ENCODE measurements at places on chromosomes 3 and 15.

DNA sequence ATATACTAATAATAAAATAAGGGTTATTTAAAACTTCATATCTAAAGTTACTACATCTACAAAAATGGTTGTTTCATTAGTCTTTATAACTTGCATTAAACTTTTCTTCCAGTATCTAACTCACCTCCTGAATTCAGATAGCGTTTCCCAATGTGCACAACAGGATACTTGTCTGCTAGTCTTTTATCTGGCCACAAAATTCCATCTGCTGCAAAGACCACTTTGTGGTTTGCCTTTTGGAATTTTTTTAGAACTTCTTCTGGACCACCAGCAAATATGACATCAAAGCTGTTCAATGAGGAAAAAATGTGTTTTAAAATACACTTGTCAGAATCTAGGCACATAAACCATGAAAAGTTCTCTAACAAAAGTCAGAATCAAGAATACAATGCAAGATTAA is 50.8 kb downstream of the PLOD2 start:
- no peak for DNase-seq

DNA sequence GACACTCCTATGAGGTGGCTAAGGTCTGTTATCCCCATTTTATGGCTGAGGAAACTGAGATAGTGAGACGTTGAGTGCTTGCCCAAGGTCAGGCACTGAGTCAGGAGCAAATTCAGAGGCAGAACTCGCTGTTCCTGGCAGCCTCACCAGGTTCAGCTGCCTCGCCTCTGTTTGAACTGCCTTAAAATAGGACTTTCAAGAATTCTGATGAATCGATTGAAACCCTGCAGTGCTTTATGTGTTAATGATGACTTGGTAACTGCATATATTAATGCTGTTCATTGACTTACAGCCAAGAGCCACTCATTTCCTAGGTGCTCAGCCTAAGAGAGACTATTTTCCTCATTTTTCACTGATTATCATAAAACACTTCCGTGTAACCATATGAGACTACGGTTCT is 79.5 kb upstream of the BHLHE40 start:
- no peak for DNase-seq

DNA sequence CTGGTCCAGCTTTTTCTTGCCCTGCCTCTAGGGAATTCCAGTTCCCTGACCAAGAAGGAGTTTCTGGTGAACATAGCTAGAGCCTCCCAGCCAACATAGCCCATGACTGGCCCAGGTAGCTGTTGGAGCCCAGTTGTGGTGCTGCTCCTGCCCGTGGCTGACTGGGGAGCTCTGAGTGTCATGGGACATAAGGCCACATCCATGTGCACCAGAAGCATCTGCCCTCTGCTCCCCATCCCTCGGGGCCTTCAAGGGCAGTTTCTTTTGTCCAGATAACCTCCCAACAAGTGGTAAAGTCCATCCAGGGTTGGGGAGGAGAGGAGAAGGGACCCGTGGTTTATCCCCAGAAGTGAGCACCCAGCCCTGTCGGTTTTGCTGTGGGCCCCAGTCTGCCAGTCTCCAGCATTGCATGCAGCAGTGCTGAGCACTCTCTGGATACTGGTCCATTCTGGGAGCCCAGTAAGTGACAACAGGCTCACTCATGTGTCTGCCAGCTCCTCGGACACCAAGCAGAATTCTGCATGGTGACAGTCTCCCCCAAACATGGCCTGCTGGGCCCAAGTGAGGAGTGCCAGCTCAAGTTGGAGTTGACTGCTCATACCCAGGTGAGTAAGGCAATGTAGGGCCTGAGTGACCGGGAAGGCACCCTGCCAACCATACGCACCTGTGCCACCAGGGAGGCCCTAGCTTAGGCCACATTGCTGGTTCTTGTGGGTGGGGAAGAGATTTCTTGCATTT is 28.8 kb downstream of the ACAA1 start:
- DNase-seq = no peak

DNA sequence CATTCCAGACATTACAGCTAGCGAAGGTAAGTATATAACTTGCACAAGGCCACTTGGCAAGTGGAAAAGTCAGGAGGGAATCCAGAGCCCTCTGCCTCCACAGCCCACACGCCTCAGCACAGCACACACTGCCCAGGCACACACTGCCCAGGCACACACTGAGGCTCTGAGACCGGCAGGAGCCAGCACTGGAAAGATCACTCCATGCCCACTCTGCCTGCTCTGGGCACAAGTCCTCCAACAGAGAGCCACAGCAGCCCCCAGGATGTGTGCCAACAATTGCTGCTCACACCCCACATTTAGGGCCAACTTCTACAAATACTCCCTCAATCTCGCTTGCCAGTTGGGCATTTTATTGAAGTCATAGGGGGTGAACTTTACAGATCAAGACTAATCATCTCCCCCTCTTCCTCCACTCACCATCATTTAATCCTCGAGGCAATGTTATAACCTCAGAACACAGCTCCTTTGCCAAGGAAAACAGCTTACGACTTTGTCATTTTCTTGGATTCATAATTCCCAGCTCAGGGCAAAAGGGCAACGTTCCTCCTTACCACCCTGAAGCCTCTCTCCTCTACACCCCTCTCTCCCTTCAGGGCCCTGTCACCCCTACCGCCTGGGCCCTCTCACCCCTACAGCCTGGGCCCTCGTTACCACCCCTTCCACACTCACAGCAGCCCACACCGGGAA is 53.0 kb upstream of the TPM1 start:
- no peak for DNase-seq

GRCh38 chr3:37210230-37210629 is 35.8 kb upstream of the LRRFIP2 start:
- no peak for DNase-seq

GRCh38 chr3:195163719-195164572 is 107.0 kb downstream of the XXYLT1 start:
- no peak for DNase-seq

DNA sequence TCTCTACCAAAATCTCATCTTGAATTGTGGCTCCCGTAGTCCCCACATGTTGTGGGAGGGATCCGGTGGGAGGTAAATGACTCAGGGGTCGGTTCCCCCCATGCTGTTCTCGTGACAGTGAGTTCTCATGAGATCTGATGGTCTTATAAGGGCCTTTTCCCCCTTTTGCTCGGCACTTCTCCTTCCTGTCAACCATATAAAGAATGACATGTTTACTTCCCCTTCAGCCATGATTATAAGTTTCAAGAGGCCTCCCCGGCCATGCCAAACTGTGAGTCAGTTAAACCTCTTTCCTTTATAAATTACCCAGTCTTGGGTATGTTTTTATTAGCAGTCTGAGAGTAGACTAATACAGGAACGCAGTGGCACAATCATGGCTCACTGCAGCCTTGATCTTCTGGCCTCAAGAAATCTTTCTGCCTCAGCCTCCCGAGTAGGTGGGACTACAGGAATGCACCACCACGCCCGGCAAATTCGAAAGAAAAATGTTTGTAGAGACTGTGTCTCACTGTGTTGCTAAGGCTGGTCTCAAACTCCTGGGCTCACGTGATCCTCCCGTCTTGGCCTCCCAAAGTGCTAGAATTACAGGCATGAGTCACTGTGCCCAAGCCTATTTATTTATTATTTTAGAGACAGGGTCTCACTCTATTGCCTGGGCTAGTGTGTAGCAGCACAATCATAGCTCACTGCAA is 101.0 kb downstream of the ATP10A start:
- DNase-seq = no peak

DNA sequence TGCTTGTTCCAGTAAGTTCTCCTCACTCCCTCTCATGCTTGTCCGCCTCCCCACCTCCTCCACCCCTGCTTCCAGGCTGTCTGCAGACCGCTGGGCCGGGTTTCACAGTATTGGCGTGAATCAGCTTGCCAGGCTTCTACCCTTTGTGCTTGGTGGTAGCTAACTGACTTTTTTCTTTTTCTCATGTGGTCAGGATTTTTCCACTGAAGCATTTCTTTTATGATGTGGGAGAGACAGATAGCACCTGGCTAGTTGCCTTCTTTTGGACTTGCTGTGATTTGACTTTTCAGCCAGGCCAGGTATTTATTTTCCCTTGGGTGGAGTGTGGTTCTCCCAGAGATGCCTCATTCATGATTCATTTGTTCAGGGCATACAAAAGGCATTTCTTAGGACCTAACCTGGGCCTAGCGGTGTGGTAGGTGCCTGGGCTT is 60.6 kb downstream of the ST6GAL1 start:
- no peak for DNase-seq

DNA sequence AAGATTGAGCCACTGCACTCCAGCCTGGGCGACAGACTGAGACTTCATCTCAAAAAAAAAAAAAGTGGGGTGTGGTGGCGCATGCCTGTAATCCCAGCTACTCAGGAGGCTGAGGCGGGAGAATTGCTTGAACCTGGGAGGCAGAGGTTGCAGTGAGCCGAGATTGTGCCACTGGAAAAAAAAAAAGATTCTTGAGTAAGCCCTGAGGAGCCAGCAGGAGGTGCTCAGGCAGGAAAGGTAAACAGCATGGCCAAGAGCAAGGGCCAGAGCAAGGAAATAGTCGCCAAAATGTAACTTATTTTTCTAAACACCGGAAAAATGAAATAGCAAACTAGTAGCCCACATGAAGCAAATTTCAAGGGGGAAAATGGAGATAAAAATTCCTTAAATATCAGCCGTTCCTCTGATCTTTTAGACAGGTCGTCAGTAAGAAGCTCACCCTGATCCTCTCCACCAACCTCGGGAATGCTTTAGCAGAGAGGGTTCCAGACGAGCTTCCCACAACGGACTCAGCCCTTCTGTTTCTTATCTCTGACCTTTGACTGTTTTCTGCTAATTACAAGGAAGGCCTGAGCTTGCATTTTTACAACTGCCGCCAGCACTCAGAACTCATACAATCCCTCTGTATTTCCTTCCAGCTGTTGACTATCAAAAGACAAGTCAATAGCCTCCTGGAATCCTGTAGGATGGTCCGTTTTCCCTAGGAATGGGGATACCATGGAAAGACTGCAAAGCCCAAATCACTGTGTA is 45.0 kb upstream of the AKAP13 start:
- DNase-seq = no peak

- no peak for DNase-seq
Measured at GRCh38 chr3:58384381-58385090, 49.1 kb downstream of the PDHB start.

DNA sequence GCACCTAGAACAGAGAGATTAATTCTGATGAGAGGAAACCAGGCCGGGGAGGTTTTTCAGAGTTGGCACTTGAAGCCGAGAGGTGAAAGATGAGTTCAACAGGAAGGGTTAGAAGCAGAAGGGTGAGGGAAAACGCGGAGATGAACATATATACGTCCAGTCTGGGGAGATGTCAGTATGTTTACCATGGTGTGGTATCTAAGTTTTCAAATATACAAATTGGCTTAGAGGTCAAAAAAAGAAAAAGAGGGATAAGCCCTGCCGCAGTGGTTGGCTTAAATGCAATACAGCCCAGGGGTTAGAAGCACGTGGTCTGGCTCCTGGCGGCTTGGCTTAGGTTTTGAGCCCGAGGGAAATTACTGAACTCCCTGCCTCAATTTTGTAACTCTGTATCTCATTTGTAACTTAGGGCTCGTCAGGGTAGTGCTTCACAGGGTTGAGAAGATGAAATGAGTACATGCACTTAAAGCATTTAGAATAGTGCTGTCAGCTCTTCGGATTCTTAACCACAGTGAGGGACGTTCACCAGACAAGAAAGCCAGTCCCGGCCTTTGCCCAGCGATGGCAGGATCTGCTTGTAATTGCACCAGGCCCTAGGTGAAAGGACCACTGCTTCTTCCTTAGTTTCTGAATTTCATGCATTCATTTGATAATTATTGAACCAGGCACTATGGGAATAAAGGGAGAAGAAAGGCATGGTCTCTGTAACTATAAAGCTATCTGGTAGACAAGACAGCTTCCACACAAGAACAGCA is 6.4 kb downstream of the HES1 start:
- DNase-seq = no peak

DNA sequence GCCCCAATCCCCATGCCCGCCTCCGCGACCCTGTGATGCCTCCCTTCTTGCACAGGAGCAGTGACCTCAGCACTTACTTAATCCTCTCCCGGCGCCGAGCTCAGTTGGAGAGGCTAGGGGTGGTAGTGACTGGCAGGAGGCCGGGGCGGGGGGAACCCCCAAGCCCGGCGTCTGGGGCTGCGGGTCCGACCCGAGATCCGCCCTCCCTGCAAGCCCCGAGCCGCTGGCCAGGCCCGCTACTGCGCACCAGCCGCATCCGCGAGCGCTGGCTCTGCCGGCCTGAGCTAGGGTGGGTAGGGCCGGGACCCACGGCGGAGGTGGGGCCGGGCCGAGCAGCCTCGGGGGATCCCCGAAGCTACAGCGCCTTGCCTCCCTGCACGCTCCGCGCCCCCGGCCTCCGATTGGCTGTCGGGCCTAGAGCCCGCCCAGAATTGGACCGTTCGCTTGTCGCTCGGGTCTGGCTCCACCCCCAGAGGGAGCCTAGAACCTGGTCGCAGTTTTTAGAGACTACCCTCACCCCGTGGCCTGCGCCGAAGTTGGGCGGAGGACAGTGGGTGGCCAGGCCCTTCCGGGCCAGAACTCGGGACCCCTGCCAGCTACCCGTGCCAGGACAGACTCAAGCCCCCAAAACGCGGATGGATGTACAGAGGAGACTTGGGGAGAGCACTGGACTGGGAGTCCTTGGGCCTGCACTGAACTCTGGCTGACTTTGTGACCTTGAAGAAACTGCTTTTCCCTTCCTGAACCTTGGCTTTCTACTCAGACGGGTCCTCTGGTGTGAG is at the start of gene C3orf18:
Gene C3orf18, minus strand, starts transcription at position 362 of the 782 bp plus-strand sequence. CDS start 2,048 bp downstream, outside the sequence.
- peak; percentile 92 for DNase-seq

- DNase-seq = no peak
Measured at GRCh38 chr15:99495430-99496301, 70.1 kb upstream of the MEF2A start.

GRCh38 chr3:16768014-16768413 is 116.7 kb upstream of the PLCL2 start:
- DNase-seq = no peak

- DNase-seq = no peak
Measured at GRCh38 chr3:55923207-55923606, 436.1 kb upstream of the WNT5A start.

GRCh38 chr3:122269045-122269444 is 56.0 kb upstream of the CSTA start:
- no peak for DNase-seq

DNA sequence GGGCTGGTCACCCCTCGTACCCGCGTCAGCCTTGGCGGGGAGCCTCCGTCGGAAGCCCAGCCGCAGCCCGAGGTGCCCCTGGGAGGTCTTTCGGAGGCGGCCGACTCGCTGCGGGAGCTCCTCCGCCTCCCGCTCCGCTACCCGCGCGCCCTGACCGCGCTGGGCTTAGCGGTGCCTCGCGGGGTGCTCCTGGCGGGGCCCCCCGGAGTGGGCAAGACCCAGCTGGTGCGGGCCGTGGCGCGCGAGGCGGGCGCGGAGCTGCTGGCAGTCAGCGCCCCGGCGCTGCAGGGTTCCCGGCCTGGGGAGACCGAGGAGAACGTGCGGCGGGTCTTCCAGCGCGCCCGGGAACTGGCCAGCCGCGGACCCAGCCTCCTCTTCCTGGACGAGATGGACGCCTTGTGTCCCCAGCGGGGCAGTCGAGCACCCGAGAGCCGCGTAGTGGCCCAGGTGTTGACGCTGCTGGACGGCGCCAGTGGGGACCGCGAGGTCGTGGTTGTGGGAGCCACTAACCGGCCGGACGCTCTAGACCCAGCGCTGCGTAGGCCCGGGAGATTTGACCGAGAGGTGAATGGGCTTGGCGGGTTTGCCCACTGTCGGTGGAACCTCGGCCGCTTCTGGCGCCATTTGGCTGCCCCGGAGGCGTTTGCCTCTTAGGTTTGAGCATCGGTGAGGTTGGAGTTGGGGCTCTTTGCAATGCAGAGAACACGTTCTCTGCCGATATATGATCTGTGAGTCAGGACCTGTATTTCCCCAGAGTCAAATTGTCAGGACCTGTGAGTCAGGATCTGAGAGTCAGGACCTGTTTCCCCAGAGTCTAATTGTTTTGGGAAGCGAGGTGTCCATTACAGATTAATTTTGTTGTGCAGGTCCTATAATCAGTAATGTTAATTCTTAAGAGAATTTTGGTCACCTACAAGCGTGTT is 24.9 kb upstream of the GATM start:
- peak; percentile 9 for DNase-seq
